ENCODE measurements at places on chromosomes 6 and 20. TPM values are rescaled to one million over a fixed set of nuclear protein-coding genes. Genes with fewer than 3 reads are reported as not detected.

MEI4 gene
- total RNA-seq = not detected

LGSN gene
- not detected for total RNA-seq

- DNase-seq = no peak
Measured at GRCh38 chr6:46637145-46637544, 15.5 kb downstream of the CYP39A1 start.

DNA sequence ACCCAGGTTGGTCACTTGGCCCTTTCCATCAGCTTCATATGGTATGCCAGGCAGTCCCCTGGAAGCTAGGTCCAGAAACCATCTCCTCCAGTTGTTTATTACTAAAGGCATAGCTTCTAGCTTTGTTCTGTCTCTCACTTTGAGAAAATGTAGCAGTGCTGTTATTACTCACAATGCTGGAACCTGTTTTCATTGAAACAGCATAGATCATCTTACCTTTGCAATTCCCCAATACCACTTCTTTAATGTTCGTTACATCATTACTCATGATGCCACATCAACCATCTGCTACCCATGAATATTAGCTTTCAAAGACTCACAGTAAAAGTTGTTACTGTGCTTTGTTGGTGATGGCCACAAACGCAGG is 88.3 kb downstream of the ADAT2 start:
- DNase-seq = no peak

DNA sequence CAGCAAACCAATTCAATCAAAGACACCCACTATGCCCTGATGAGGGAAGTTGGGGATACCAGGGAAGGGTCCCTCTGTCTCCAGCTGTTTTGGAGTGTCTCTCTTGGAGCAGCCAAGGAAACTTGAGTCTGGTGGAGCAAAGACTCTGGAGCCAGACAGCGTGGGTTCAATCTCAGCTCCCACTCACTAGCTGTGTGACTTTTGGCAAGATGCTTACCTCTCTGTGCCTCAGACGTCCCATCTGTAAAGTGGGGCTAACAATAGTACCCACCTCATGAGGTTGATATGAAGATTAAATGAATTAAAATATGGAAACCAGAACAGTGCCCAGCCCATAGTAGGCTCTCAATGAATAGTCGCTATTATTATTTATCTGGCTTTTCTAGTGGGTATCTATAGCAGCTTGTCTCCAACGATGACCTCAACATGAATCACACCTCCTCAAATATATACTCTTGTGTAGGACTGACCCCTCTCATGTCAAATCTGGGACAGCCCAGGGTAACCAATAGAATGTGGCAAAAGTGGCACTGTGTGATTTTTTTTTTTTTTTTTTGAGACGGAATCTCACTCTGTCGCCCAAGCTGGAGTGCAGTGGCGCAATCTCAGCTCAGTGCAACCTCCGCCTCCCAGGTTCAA is 99.2 kb upstream of the FOXP4 start:
- no peak for DNase-seq

DNA sequence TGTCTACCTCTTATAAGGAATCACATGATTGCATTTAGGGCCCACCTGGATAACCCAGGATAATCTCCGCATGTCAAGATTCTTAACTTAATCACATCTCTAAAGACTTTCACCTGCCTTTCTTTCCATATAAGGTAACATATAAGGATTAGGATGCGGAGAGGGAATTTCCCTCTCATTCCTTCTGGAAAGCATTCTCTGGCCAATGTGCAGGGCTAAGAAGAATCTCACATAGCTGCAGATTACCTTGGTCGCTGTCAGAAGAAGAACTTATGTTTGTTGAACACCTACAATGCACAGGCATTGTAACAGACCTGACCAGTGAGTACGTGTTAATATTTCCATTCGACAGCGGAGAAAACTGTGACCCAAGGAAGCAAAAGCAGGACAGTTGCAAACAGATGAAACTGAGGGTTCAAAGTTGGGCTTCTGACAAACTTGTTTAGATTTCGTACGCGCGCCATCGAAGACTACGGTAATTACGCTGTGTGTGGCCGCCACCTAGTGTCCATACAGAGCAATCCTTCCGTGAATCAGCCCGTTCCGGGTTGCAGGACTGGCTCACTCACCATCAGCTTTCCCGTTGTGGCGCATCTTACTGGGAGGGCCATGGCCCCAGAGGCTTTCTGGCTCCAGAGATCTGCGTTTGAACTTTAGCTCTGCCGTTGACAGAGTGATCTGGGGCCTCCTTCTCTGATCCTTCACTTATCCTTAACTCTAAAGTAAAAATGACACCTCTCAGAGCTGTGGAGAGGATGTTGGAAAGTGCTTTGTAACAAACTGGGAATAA is 9.5 kb downstream of the C20orf202 start:
- peak; percentile 63 for DNase-seq

- DNase-seq = no peak
Measured at GRCh38 chr20:16517946-16518783, 55.1 kb downstream of the KIF16B start.

GRCh38 chr6:161038229-161039031 is 46.9 kb downstream of the MAP3K4 start:
- no peak for DNase-seq

DNA sequence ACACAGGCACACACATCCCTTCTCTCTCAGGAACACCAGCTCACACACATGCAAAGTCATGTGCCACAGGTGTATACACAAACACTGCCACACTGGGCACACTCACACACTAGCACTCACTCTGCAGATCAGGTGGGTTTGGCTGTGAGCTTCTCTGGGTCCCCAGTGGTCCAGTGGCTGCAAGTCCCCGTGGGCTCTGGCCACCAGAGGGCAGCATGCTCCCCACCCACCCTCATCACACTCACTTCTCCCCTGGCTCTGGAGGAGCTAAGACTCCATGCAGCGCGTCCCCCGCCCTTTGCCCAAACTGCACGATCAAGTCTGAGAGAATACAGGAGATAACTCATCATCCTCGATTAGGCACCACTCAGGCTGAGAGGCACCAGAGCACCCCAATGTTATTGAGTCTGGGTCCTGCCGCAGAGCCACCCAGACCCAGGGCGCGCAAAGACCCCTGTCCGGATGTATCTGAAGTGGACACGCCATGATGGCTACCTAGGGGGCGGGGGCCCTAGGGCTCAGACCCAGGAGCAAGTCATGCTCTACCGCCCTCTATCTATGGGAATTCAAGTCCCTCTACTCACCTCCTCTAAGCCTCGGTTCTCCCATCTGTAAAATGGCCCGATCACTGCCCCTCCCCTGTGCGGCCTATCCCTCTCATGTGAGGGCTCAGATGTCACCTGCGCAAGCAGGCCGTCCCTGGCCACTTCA is 90.5 kb downstream of the GRM4 start:
- DNase-seq = peak; percentile 21

GRCh38 chr6:10416863-10417641 is 2.2 kb upstream of the TFAP2A start:
- DNase-seq = no peak
